ENCODE measurements at places on chromosomes 13 and 19. TPM values are rescaled to one million over a fixed set of nuclear protein-coding genes. Genes with fewer than 3 reads are reported as not detected.
A peak's percentile ranks its signal among the peaks of the same experiment; 100 is the strongest.

- no peak for DNase-seq
These were observed 9.1 kb downstream of the PCDH17 start for GRCh38 chr13:57640607-57641006.

- no peak for DNase-seq
These were observed 22.4 kb downstream of the PIBF1 start for GRCh38 chr13:72804301-72804700.

- DNase-seq, result peak; percentile 74
These were observed 564 bp downstream of the SPART start for GRCh38 chr13:36345438-36346221.

- DNase-seq, result no peak
These were observed 33.1 kb downstream of the SHANK1 start for GRCh38 chr19:50686310-50687032.

GRCh38 chr19:51372021-51372648 lies 319 bp downstream of the NKG7 start:
- no peak for DNase-seq

DNA sequence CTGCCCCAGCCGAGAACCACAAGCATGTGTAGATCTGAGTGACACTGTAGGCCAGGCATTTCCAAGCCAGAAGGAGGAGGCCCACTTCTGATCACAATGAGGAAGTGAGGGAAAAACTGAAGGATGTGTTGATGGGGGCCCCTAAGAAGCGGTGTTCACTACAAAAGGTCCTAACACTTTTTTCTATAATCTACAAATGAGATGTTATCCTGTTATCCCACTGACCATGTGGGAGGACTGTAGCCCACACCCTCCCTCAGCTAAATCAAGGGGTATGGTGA lies 99.0 kb upstream of the MCF2L start:
- DNase-seq, result no peak

DNA sequence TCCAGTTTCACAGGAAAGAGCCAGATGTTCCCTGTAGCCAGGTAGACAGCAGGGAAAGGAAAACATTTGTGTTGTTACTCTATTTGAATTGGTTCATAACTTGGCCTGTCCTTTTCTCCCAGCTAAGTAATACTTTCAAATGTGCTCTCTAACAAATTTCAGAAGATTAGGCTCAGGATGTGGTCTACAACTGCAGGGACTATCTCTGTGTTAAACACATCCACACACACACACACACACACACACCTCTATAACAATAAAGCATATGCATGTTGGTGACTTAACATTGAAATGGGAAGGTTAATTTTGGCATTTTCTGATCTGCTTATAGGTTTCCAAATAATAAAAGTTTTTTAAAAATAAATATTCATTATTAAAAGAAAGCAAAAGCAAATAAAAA lies 316.0 kb upstream of the ARGLU1 start:
- DNase-seq, result no peak

DNA sequence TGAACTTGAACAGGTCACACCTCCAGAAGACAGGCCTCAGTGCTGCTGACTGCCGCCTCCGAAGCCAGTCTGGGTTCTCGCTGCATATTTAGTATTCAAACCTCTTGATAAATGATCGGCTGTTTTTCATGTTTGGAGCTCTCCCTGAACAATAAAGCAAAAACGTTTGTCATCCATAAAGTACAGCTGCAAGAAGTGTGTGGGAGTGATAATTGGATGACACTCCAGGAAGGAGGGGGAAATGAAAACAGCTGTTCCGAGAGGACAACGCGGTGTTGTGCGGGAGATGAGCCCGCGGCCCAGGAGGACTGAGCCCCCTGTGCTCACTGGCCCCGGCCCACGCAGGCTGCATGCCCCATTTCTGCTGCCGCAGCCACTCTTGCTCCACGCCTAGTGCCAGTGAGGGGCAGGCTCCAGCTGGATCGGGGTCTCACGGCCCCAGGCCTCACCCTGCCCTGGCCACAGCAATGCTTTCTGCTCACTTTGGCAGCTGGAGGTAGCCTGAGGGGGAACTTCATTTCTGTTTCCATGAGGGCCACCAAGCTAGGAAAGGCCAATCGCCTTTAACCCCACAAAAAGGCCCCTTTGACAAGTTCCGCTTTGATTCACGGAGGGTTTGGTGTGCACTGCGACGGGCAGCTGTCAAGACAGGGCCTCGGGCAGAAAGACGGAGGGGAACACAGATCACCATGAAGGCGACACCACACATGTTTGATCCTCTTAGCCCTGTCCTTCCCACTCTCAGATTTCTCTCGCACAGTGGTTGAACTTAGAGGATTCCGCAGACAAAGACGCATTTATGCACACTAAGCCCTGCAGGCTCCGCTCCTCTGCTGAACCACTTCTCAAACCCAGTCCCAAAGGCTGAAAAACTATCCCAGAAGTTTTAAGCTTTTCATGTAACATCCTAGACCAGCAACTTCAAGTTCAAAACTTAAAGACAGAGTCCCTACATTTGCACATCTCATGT lies 537.6 kb downstream of the EFNB2 start:
- DNase-seq, result peak; percentile 60

- no peak for DNase-seq
These were observed 57.3 kb upstream of the CEACAM8 start for GRCh38 chr19:42652021-42652420.

DNA sequence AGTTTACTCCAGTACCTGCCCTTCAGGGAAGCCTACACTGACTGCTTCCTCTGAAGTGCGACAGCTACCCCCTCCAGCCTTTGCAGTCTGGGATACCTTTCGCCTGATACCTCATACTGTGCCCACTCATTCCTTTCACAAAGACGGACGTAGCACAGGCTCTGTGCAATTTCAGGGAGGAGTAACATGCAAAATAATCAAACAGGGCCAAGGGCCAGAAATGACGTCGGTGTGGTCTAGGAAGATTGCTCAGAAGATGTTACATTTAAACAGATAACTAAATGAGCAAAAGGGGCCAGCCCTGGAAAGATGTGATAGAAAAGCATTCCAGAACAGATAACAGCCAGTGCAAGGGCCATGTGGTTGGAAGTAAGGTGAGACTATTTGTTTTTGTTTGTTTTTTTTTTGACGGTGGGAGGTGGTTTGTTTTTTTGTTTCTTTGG lies 6.6 kb upstream of the DDX39A start:
- DNase-seq, result no peak

DNA sequence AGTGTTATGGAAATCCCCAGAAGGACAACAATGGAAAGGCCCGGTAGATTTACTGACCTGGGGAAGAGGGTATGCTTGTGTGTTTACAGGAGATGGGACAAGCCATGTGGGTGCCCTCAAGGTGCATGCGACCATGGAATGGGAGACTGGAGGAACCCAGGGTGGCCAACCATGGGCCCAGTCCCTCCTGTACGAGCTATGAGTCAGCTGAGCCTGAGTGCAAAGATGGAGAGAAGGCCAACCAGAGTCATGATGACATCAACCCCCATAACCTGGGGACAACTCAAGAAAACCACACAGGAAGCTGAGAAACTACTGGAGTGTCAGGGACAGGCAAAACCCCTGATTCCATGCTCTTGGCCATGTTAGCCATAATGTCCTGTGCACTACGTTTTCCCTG lies 7.8 kb downstream of the ZNF350 start:
- no peak for DNase-seq

GRCh38 chr19:18593367-18594095 lies 4.9 kb downstream of the REX1BD start:
- no peak for DNase-seq

GRCh38 chr13:112260108-112261055 lies 115.8 kb upstream of the SPACA7 start:
- DNase-seq, result no peak

Gene SLC7A10
- polyA plus RNA-seq, result 0.47 TPM

Gene ZNF28
- 21.1 TPM for polyA plus RNA-seq

Gene ZNF540
- polyA plus RNA-seq, result 7.3 TPM

Gene CLEC4M
- polyA plus RNA-seq, result 1.8 TPM

Gene AMER2
- polyA plus RNA-seq, result 0.35 TPM

Gene SPIB
- 1.00 TPM for polyA plus RNA-seq

Gene CRYL1
- polyA plus RNA-seq, result 125 TPM

Gene KLK1
- polyA plus RNA-seq, result 0.96 TPM

All from left kidney (tissue), 8 donors.